T-helper 1 cell (primary cell): ENCODE measurements at places on chromosomes 12 and 14.

- no peak for DNase-seq
Measured at GRCh38 chr14:36844443-36845195, 183.0 kb downstream of the PAX9 start.

- no peak for DNase-seq
Measured at GRCh38 chr14:23033801-23034497, 751 bp downstream of the PSMB5 start.

GRCh38 chr12:49030119-49030518 lies 11.5 kb upstream of the PRKAG1 start:
- no peak for DNase-seq

- DNase-seq: no peak
Measured at GRCh38 chr12:122747224-122748135, 5.1 kb upstream of the DENR start.

- DNase-seq: no peak
Measured at GRCh38 chr12:101459642-101460346, 15.3 kb upstream of the SPIC start.

DNA sequence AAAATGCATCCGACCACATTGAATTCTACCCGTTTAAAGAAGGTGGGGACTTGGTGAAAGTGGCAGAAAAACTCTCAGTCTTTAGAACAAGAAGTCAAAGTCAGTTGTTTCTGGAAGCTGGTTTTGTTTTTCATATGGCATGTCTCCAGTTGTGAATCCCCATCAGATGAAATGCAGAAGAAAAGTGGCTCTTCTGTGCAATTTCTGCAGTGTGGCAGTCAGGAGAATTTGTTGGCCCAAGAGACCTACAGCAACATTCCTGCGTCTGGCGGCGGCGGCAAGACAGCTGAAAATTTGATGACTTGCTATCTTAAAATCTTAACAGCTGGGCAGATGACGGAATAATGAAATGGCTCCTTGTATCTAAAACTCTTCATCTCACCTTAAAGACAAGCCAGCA lies 201.5 kb downstream of the FOXN3 start:
- no peak for DNase-seq

DNA sequence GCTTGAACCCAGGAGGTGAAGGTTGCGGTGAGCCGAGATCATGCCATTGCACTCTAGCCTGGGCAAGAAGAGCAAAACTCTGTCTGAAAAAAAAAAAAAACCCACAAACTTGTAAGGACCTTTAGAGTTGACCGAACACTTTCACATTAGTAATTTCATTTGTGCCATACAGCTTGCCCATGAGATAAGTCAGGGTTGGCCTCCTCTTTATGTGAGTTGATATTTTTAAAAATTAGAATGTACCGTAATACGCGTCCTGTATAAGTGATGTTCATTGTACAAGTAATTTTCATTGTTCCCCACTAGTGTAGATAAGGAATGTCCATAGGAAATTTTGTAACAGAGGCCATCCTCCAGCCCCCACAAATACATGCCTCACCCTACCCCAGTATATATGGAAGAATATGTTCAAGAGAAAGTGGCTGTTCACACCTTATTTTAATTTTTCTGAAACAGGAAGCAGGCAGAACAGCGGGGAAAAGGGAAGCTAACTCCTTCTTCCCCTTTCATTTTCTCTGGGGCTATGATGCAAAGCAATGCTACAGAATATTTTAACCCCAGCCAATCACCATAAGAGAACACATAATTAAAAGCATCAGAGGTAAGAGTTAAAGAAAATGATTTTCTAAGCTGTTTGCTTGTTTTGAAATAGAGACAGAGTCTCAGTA lies 31.9 kb upstream of the HIF1A start:
- DNase-seq: no peak

DNA sequence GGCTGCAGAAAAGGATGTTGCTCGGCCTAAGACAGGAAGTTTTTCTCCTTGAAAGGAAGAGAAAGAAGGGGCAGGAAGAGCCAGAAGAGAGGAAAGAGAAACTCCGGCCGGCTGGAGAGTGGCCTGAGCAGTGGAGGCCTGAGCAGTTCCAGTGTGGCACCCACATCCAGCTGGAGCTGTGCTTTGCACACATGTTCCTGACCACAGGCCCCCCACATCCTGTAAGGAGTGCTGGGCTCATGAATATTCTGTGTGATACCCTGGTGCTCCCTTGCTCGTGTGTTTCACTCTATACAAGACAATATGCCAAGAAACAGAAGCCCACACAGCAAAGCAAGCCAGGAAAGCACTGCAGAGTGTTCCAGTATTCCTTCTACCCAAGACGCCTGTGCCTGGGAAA lies 27.1 kb downstream of the POLE start:
- DNase-seq: no peak

GRCh38 chr12:44397631-44398030 lies 478.5 kb downstream of the NELL2 start:
- DNase-seq: no peak

DNA sequence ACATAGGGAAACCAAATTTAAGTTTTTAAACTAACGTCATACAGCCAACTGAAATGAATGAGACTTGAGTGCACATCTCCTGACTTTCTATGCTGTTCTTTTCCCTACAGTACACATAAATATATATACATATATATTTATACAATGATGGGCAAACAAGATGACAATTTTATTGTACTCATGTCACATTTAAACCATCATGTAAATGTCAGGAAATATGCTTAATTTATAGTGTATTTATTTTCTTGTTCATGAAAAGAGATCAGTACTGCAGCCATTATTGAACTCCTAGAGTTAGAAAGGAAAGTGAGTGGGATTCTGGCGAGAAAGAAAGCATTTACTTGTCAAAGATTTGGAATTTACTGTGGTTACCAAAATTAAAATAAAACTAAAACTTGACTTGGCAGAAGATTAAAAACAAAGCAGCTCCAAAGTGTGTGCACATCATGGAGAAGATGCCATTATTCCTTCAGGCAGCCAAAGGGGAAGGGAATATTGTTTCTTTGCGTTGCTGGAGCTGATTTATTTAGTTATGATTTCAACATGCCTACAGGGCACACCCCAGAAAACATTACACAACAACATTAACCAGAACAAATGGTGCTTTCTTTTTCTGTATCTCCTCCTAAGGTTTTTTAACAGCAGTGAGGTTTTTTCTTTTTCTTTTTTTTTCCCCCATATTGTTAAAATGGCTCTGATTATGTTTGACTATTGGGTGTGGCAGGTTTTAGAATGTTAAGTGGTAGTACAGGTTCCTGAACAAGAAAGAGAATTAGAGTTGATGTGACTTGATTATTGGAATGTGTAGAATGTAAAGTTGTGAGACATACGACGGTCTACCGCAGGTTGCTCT lies 144.6 kb downstream of the RAD51B start:
- DNase-seq: no peak

DNA sequence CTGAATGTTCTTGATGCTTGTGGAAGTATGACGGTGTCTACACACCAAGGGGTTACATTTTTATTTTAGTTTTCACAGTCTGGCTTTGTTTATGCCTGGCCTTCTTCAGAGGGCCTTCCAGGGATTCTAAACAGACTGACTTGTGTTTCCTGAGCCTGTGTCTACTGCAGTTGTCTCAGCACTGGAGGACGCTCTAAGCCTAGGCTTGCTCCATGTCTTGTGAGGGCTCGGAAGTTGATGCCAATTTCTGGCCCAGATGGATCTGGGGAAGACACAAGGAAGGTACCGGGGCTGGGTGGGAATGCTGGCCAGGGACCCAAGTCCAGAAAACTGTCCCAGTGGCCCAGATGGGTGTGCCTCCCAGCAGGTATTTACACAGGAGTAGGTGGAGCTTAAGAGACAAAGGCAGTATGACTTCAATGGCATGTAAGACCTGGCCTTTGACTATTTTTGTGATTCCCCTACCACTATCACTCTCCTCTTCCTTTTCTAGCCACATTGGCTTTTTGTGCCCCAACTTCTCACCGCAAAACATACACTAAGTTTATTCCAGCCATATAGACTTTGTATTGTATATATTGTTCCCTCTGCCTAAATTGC lies 56.9 kb downstream of the GPR137C start:
- no peak for DNase-seq

GRCh38 chr12:123942911-123943648 lies 29.6 kb downstream of the CCDC92 start:
- DNase-seq: no peak

DNA sequence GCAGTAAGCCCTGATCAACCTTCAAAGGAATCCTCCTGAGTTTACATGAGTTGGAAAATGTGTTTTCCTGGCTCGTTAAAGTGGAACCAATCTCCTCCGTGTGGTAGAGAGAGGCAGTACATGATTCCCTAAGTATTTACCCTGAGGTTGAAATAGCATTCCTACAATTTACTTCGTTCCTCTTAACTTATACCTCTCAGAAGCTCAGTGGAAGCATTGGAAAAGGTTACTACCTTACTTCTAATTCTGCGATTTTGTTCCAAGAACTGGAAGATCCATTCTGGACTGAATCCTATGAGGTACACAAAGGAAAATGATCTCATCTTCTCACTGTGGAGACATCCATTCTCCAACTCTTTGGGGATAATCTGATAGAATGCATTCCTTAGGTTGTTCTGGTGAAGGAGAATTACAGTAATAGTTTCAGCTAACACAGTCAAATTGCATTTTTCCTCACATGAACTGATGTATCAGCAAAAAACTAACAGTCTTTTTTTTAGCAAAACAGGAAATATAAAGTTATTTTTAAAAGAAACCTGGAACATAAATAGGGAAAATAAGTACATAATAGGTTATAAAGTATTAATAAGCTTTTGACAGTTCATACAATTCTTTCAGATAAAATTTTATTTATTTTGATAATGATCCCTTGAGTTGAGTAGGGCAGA lies 475.6 kb downstream of the PDZRN4 start:
- no peak for DNase-seq

DNA sequence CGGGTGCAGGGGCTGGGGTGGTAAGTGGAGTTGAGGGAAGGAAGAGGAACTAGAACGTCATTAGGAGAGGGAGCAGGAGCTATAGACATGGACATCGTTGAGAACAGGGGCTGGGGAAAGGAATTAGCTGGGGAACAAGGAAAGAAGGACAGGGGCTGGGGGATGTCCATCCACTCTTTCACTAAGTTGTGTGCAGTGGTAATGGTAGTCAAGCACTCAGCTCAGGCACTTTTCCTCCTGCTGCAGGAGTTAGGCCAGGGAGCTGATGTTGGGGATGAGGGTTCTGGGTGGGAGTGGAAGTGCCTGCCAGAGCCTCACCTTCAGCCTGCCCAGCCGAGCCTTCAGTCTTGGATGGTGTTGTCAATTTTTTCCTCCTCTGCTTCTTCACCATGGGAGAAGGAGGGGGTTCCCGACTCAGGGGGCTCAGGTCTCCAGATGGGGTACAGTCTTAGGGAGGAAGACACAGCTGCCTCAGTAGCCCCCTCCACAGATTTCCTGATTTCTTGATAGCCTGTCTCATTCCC lies 9.2 kb downstream of the AGAP2 start:
- DNase-seq: no peak

DNA sequence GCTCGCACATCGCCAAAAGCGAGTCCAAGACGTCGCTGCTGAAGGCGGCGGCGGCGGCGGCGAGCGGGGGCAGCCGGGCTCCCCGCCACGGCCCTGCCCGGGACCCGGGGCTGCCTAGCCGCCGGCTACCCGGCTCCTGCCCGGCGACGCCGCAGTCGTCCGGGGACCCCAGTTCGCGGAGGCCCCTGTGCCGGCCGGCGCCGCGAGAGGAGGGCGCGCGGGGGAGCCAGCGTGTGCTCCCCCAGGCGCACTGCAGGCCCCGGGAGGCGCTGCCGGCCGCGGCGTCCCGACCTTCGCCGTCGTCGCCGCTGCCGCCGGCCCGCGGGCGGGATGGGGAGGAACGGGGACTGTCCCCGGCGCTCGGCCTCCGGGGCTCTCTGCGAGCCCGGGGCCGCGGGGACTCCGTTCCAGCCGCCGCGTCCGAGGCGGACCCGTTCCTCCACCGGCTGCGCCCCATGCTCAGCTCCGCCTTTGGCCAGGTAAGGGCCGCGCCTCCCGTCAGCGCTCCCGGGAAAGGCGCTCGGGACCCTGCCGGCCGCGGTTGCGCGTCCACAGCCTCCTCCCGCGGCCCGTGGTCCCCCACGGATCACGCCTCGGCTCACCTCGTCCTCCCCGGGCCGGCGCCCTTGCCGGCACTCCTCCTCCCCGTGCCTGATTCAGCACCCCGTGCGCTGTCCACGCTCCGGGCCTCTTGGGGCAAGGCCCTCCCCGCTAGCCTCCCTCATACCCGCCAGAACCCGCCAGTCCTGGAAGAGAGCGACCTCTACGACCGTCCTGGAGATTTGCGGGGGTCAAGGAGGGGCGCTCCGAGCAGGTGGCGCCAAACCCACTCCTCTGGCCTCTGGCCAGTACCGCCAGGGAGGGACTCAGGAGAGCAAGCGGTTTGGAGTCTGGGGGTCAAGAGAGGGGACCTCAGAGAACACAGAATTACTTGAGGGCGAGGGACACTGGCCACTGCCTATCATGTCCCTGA lies 721 bp downstream of the CABP1 start:
- no peak for DNase-seq

DNA sequence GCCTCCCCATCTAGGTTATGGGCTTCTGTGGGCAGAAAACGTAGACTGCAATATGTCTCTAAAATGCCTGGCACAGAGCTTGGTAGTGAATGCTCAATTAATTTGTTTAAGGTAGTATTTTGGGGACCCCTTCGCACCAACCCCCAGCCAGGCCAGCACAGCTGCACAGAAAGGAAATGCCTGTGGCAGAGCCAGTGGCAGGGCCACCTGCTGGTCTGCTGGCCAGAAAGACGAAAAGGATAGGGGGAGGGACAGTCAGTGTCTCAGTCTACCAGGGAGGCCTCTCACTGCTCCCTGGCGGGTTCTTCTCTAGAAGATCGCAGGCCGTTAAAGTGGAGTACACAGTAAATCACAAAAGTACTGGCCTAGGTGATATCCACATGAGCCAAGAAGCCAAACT lies 3.5 kb downstream of the RAB15 start:
- no peak for DNase-seq

DNA sequence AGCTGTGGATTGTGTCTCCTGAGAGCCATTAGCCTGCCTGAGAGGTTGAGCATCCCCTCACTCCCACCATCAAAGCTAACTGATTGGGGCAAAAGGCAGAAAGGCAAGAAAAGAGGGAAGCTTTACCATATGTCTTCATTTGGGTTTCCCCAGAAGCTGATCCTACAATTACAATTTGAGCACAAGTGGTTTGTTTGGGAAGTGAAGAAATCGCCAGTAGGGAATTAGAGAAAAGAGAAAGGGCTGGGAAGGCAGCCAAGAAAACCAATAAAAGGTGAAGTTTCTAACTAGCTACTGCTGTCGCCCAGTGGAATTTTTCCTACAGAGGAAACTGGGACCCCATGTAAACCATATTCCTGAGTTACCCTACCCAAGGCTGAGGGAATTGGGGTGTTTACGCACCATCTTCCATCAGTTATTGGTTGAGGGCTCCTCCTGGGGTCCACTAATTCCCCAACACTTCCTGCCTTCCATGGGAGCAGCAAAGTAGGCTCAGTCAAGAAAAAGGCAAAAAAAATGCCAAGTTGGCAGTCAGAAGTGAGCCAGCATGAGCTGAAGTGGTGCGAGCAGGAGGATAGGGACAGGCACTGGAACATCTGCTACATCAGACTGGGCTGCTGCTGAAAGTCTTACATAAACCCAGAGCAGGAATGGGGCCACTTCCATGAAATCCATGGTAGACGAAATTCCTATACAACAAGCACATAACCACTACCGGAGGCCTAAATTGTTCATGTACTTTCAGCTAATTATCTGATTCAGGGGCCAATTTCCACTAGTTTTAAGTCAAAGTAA lies 17.3 kb downstream of the KCNK10 start:
- no peak for DNase-seq
